ENCODE measurements at places on chromosomes 12 and 14. TPM values are rescaled to one million over a fixed set of nuclear protein-coding genes. Genes with fewer than 3 reads are reported as not detected.

DNA sequence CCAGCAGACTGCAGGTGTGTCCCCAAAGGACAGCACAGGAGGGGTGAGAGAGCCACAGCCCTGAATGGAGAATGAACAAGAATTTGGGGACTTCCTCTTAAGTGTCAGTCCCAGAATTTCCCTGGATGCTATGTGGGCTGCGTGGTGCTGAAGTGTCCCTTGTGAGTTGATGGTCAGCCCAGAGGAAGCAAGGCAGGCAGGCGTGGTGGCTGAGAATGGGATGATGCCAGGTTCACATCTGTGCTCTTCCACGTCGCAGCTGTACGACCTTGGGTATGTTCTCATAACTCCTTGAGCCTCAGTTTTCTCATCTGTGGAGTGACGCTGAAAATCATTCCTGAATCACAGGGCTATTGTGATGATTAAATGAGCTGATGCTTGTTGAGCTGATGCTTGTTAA is 62.1 kb upstream of the GPATCH2L start:
- DNase-seq, result no peak

- DNase-seq, result no peak
These were observed 57.9 kb downstream of the SLC17A8 start for GRCh38 chr12:100414739-100415138.

DNA sequence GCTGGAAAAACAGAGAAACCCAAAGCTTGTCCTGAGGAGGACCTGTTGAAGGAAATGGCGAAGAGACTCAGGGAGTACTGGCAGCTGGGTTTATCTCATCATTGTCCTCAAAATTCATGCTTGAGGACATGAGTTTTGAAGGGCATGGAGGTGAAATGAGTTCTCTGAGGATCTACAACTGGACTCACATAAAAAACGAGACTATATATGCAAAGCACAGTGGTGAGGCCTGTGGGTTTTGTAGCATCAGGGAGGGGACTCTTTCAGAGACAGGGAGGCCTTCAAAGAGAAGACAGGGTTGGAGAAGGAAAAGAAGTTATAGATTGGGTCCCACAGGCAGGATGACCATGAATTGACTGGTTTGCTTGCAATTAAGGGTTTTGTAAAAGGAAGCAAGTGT is 71.3 kb upstream of the SCN8A start:
- DNase-seq, result no peak

DNA sequence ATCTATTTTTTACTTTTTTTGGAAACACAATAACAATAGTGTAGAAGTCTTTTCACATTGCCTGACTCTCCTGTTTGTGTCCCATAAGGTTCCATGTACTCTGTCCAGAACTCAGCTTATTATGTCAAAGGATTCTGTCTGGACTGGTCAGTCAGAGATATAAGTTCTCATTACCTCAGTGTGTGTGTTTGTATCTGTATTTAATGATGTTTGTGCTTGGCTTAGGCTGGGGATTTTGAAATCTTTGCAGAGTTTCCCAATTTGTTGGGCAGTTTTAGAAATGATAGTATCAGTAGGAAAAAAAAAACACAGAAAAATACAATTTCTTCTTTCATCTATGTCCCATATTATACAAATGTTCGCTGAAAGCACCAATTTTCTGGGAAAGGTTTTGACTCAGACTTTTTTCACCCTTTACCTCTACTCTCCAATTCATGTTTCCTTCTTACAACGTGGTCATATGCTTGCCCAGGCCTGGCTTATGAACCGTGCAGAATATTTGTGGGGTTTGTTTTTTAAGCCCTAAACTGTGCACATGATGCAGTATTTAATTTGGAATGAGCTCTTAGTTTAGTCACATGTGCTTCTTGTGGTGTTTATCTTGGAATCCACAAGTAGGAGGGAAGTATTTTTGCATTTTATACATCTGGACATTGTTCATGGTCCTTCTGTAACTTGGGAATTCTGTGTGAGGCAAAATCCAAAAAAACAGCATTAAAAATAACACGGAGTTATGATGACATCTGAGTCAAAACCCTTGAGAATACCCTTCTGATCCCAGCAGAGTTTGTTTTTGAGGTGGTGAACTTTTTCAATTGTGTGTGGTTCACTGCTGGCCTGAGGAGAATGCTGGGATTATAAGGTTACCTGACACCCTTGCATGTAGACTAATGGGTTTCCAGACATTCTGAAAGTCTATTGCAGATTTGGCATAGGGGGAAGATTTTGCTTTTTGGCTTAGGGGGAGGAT is 121.2 kb downstream of the RAD51B start:
- DNase-seq, result peak; percentile 38

DNA sequence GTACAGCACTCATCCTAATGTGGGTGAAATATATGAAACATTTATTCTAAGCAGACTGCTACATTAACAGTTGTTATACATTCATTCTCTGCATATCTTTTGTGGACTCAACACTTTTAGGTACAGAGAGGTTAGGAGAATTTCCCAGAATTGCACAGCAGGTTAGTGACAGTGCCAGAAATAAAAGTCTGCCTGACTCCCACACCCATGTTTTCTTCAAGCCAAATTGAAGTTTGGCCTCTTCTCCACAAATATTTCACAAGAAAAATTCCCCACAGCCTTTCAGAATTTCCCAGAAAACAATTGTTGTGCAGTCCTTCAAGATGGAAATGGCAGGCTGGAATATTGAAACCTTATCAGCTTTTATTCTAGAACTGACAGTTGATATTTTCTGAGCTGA is 464.8 kb downstream of the RAD51B start:
- DNase-seq, result no peak

- DNase-seq, result no peak
These were observed 140.4 kb downstream of the CHST11 start for GRCh38 chr12:104596898-104597843.

- DNase-seq, result no peak
These were observed 2.1 kb upstream of the IL23A start for GRCh38 chr12:56336361-56337167.

GRCh38 chr12:79186506-79186905 is 321.9 kb downstream of the SYT1 start:
- DNase-seq, result no peak

DNA sequence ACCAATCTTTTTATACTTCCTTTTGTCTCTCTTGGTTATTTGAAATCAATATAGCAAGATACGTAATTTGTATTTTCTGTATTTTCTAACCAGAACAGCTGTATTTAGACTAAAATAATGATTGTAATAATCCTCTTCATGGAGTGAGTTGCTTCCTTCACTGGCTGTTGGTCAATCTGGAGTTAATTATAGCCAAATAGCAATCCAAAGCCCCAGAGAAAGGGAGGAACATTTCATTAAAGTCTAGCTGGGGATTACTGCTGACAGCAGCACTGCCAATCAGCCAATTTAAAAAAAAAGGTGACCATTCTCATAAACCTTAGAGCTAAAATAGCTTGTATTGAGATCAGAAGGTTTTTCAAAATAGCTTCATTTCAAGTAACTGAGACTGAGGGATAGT is 118.0 kb downstream of the TRHDE start:
- no peak for DNase-seq

DNA sequence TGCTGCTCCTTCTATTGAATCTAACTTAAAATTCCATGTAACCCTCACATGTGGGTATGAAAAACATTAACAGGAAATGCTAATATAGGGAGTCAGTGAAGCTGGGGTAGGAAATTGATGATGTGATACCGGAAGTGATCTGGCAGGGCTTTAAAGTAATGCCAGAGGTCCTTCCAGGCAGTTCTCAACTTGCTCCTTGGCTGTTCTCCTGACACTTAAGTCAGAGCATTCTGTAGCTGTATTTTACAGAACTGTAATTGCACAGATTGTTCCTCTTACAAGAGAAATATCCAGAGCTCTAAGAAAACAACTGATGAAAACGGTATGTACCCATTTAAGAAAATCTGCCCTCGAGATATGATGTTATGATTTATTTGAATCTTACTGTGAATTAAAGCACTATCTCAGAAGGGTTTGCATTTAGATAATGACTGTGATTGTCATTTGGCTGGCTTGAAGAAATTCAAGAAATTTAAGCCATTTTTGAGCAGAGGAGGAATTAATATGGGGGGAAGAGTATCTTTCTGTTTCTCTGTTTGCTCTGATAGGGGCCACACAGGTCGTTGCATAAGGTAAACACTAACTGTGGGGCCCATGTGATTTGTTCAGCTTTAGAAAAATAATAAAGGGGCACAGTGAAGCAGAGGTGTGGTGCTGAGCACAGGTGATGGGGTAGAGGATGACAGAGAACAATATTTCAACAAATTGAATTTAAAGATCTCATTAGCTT is 88.4 kb downstream of the BBS10 start:
- DNase-seq, result peak; percentile 82

DNA sequence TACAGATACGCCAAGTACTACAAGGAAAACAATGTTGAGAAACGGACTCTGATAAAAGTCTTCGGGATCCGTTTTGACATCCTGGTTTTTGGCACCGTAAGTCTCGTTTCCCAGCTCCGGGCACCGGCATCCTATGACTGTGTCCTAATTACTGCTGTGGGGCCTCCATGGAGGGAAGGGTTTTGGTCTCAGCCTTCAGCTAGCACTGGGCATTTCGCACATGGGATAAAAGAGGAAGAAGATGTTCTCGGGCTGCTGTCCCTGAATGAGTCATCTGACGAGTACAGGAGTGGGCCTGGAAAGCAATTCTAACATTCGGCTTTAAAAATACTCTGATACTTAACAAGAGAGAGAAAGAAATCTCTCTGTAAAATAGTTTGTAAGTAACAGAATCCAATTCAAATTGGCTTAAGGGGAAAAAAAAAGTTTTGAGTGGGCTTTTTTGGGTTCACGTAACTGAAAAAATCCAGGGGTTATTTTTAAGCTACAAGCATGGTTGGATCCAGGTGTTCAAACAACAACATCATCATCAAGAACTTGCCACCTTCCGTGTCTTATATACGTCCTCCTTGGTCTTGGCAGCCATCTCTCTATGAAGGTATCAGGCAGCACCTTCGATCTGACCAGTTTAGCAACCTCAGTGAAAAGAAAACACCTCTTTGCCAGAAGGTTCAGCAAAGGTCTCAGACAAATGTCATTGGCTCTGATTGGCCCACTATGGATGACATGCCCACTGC is 34.4 kb upstream of the P2RX4 start:
- no peak for DNase-seq

GRCh38 chr14:64983439-64984310 is 3.0 kb upstream of the FNTB start:
- DNase-seq, result no peak

- DNase-seq, result no peak
These were observed 21.8 kb upstream of the HDAC7 start for GRCh38 chr12:47841501-47841900.

- no peak for DNase-seq
These were observed 114.3 kb downstream of the SNAPC1 start for GRCh38 chr14:61876362-61877034.

GRCh38 chr12:122244565-122245371 is 18.9 kb upstream of the DIABLO start:
- DNase-seq, result no peak

GRCh38 chr12:65800937-65801336 is 23.3 kb upstream of the HMGA2 start:
- DNase-seq, result no peak

GRCh38 chr12:109720152-109720856 is 6.7 kb downstream of the FAM222A start:
- DNase-seq, result no peak

GRCh38 chr12:56593909-56594621 is 36.1 kb downstream of the BAZ2A start:
- DNase-seq, result peak; percentile 50

GRCh38 chr14:66459603-66460002 is 26.6 kb upstream of the CCDC196 start:
- no peak for DNase-seq

- peak; percentile 26 for DNase-seq
These were observed 22.1 kb upstream of the EIF4B start for GRCh38 chr12:52984136-52984535.

DNA sequence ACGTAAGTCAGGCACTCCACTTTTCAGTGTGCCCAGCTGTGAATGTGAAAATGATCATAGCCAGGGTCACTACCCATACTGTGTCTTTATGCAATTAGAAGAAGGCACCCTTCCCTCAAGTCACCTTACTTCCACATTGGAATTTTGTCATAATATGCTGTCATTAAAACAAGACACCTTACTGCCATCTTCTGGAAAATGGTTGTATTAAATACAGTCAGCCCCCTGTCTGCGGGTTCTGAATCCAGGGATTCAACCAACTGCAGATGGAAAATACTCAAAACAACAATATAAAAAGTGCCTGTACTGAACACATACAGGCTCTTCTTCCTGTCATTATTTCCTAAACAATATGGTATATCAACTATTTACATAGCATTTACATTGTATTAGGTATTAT is 70.2 kb upstream of the TBX5 start:
- no peak for DNase-seq

DNA sequence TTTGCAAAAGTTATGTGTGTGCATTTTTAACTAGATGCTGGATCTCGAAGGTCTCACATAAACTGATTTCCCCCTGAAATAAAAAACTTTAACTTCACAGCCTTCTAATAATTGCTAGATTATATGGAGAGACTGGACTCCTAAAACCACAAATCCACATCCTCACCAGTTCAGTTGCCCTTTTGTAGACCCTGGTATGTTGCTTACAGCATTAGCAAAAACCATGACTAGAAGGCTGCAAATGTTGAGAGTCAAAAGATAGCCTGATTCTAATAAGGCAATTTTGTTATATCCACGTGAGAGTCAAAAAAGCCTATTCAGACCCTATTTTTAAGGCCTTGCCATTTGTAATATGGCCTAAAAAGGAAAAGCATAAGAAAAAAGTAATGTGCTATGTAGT is 37.4 kb downstream of the RASSF8 start:
- no peak for DNase-seq

DNA sequence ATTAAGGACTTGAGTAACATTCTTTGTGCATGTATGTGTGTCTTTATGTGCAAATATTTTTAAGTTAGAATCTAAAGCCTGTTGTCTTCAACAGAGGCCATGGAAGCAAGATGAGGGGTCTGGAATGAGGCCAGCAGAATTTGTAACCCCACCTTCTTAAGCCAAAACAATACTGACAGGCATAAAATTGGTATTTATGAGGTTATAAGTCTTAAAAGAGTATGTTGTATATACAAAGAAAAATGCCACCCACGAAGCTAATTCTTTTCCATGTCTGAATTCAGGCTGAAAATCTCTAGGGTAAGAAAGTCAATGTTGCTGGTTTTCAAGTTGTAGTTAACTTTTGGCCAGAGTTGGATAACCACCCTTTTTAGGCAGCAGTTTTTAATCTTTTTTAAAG is 86.2 kb upstream of the TMTC1 start:
- DNase-seq, result no peak

ARPC3 gene
- 397 TPM for total RNA-seq

RHNO1 gene
- 52.8 TPM for total RNA-seq

RDH11 gene
- 23.8 TPM for total RNA-seq

GLT1D1 gene
- 4.2 TPM for total RNA-seq

TEDC1 gene
- 29.3 TPM for total RNA-seq

HVCN1 gene
- not detected for total RNA-seq

TPH2 gene
- not detected for total RNA-seq

GSG1 gene
- total RNA-seq, result not detected

NOPCHAP1 gene
- total RNA-seq, result 12.5 TPM

OR4E2 gene
- total RNA-seq, result not detected

RNASE1 gene
- not detected for total RNA-seq

PARP11 gene
- total RNA-seq, result 2.3 TPM
